Immature natural killer cell (primary cell): ENCODE measurements at places on chromosomes 12 and 14.

- no peak for DNase-seq
Measured at GRCh38 chr12:109961201-109961600, 35.0 kb downstream of the GIT2 start.

DNA sequence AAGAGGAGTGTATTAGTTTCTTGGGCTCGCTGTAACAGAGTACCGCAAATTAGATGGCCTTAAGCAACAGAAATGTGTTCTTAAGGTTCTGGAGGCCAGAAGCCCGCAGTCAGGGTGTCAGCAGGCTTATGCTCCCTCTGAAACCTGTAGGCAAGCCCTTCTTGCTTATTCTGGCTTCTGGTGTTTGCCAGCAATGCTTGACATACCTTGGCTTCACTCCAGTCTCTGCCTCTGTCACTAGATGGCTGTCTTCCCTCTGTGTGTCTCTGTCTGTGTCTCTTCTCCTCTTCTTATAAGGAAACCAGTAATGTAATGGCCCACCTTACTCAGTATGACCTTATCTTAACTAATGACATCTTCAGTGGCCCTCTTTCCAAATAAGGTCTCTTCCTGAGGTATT is 85.1 kb downstream of the DERA start:
- DNase-seq = no peak

GRCh38 chr12:123617580-123617979 is 15.7 kb downstream of the DDX55 start:
- DNase-seq = no peak

- DNase-seq = no peak
Measured at GRCh38 chr12:120887253-120888043, 16.7 kb downstream of the SPPL3 start.

DNA sequence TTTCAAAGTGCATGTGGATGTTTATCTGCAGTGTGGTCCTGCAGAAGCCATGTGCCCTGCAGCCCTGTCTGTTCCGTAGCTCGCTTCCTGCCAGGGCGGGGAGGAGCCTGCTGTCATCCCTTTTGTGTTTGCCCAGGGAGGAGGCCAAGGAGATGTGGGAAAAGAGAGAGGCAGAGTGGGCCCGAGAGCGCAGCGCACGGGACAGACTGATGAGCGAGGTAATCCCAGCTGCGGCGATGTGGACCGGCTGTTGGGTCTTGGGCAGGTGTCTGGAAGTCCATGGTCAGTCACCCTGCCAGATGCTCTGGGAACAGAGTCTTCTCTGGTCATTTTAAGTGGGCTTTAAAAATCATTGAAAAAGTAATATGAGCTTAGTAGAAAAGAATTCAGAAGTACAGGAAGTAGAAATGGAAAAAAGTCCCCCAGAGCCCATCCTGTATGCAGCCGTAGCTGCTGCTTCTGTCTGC is 12.8 kb downstream of the TCHP start:
- DNase-seq = no peak

GRCh38 chr14:59707778-59708561 is 131.4 kb upstream of the CCDC175 start:
- DNase-seq = no peak

DNA sequence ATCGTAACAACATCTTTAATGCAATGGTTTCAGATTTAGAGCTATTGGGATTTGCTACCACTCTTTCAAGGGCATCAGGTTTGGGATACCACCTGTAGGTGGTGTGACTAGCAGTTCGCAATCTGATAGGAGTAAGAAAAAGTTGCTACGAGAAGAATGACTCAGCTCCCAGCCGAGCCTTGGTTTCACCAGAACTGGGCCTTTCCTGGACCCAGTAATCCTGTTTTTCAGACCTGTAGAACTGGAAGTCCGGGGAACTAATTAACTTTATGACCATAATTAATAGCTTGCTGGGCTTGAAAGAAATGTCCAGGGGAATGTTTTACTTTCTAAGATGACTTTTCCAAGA is 770 bp downstream of the ABHD4 start:
- peak; percentile 15 for DNase-seq

GRCh38 chr12:38850461-38850860 is 54.9 kb downstream of the CPNE8 start:
- DNase-seq = no peak

DNA sequence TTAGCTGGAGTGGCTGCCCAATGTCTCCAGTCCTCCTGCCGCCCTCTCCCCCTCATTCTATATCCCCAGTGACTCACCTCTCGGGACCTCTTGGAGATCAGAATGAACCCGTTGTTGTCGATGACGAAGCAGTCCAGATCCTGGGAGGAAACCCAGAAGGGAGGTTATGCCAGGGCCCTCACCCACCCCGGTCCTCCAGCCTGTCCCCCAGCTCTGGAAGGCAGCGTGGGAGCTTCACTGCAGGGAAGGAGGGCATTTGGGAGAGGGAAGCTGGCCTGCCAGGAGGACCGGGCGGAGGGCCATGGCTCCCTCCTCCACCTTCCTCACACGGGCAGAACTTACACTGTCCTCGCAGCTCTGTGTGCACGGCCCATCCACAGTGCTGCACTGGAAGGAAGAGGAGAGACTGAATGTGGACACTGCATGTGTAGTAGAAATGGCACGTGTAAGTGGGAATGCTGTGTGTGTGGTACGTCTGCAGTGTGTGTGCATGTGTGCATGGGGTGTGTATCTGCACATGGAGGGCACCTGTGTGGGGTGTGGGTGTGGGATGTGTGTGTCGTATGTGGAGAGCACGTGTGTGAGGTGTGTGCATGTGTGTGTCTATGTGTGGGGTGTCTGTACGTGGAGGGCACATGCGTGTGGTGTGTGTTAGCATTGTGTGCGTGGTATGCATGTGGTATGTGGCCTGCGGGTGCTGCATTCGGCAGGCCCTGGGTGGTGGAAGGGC is 10.0 kb upstream of the LRTM2 start:
- DNase-seq = no peak

GRCh38 chr12:100026241-100026640 is 41.5 kb upstream of the ANKS1B start:
- DNase-seq = no peak

- DNase-seq = no peak
Measured at GRCh38 chr14:26598081-26598671, 343 bp upstream of the NOVA1 start.

- DNase-seq = no peak
Measured at GRCh38 chr12:5568325-5568981, 136.5 kb downstream of the NTF3 start.
